Melanocyte of skin (primary cell): ENCODE measurements at places on chromosomes 13 and 19. TPM values are rescaled to one million over a fixed set of nuclear protein-coding genes. Genes with fewer than 3 reads are reported as not detected.

Gene CCDC70
- not detected in 2 replicates for total RNA-seq

Gene UHRF1
- total RNA-seq = 6.9 and 12.4 TPM in 2 replicates

Gene ZNF667
- 5.5 and 7.3 TPM in 2 replicates for total RNA-seq

Gene APLP1
- 1.5 and 2.1 TPM in 2 replicates for total RNA-seq

Gene SIGLEC10
- not detected in 2 replicates for total RNA-seq

Gene KLF1
- total RNA-seq = not detected in 2 replicates

Gene CGB2
- not detected in 2 replicates for total RNA-seq

Gene ZSCAN1
- not detected in 2 replicates for total RNA-seq

Gene KIR3DL2
- total RNA-seq = not detected in 2 replicates

Gene HCN2
- total RNA-seq = 0.67 and 0.77 TPM in 2 replicates
